ENCODE measurements at places on chromosomes 11 and 22.

DNA sequence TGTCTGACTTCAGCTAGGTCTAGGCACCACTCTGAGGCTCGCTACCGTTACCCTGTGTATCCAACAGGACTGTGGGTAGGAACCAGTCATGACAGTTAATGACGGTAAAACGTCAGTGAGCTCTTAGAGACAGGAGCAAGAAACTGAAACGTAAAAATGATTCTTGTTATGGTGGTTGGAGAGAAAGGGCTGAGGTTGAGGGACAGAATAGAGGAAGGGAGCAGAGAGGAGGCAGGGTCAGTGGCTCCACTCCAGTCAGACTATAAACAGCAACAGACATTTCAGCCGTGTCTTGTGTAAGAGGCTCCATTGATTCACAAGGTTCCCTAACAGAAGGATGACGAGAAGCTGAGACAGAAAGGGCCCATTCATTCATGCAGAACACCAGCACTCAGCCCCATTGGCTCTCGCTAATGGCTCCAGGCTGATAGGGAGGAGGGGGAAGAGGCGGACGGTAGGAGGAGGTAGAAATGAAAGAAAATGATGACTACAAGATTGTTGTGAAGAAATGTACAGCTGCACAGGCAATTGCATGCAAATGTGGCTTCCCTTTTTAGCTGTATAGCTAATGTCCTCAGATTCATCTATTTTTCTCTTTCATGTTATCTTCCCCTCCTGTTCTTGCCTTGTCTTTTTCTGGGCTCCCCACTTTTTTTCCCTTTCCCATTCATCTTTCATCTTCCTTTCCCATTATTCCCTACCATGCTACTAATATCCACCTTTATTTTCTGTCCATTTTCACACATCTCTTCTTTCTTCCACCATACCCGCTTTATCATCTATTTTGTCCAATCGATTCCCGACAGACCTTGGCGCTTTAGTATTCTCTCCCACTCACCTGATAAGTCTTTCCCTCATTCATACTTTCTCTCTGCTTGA, 34.3 kb downstream of the ETS1 start:
- DNase-seq, result no peak

DNA sequence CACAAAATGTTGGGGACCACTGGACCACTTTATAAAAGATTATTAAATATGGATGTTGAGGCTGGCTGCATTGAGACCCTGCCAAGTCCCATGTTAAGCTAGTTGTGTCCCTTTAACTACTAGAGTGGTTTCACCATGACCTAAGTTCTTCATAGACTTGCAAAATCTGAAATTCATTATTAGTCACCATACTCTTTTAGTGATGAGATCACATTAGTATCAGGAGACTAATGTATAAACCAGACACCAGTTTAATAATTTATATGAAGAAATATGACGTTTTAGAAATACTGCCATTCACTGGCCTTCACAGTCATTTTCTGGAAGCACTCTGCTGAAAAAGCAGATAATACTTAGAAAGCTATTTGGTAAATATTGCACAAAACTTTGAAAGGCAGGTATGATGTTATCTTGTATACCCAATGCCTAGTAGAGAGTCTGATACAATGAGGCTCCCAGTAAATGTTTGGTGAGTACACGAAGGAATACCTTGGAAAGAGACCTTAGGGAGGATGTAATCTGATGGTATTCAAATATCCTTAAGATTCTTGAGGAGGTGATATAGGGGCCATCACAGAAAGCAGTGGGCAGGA, 728.2 kb upstream of the ANO5 start:
- no peak for DNase-seq

DNA sequence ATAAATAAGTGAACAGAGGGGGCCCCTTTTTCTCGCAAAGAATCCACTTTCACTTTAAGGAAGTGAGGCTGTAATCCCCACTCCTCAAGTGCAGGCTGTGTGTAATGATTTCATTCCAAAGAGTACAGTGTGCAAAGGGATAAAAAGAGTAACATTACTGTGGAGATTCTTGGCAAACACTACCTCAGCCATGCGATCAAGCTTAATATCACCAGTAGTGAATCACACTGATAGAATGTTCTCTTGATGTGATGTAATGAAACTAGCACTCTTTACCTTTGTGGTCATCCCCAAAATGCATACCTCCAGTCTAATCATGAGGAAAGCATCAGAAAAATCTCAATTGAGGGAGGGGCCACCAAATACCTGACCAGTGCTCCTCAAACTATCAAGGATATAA, 246.1 kb upstream of the CHORDC1 start:
- no peak for DNase-seq

DNA sequence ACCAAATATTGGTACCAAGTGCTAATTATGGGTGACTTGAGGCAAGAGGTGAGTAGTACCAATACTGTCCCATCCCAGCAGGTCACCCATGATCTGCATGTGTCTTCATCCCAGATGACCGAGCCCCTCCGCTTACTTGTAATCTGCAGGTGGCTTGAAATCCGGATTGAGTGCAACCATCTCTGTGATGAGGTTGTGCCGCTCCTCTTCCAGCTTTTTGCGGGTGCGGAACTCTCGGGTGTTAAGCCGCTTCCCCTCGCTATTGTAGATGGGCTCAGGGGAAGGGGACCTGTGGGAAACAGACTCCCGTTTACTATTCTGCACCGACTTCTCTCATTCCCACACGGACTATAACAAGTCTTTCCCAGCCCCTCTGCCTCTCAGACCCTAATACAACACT, 8.2 kb downstream of the SF1 start:
- no peak for DNase-seq

DNA sequence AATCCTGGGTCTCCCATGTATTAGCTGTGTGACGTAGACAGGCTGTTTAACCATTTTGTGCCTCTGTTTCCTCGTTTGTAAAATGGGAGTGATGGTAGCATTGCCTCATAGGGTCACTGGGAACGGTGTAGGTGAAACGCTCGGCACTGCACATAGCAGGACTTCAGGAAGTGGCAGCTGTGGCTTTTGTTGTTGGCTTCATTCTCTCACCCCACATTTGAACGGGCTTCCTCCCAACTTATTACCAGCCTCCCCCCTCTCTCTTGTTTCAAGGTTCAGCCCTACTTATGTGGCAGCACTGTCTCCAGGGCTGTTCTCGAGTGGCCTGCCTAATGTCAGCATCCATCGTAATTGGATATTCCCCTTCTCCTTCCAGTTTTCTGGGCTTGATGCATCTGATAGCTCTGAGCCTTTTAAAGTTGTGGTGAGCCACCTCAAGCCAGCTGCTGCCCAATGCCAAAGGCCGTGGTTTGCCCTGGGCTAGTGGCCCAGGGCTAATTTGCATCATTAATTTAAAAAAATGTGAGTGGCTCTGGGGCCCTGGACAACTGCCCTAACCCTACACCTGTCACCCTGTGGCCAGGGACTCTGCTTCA, 217.8 kb upstream of the TBCEL start:
- DNase-seq, result no peak

- DNase-seq, result peak; percentile 68
Observed at GRCh38 chr11:66069715-66070603, at the start of gene PACS1. TSS of gene PACS1 (plus strand) at chr11:66070272. CDS start at chr11:66070487, 215 bp downstream.

DNA sequence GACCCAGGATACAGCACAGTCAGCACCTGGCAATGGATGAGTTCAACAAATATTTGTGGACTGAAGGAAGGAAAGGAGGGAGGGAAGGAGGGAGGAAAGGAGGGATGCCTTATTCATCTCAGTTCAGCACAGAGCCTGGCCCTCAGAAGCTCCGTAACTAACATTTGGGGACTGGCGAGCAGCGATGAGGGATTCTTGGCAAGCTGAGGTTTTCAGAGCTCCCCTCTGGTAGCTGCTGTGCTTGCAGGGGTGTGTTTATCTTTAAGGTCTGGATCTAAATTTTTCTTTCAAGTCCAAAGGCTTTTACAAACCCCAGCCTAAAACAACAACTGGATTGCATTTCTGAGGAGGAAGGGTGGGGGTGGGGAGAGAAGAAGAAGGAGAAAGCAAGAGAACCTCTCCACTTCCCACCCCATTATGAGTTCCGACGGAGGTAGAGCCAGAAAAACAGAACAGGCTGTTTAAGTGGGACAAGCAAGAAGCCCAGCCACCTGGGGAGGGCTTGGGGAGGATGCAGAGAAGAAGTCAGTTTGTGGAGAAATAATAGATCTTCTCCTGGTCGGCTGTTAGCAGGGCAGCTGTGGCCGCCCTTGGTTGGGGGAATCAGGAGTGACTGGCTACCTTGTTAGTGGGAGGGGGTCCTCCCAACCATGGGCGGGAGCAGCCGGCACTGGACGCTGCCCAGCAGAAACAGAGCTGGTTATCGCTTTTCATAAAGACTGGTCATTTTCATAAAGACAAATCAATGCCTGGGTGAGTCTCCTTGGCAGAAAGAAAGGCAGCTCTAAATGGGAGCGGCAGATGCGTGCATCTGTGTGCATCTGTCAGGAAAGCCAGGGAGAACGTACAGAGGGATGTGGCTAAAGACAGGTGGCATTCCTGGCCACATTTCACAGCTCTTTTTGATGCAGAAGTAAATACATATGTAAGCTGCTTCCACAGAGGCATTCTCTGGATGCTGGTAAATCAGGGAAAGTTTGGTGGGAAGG, 78.0 kb downstream of the TSPAN18 start:
- DNase-seq, result no peak

DNA sequence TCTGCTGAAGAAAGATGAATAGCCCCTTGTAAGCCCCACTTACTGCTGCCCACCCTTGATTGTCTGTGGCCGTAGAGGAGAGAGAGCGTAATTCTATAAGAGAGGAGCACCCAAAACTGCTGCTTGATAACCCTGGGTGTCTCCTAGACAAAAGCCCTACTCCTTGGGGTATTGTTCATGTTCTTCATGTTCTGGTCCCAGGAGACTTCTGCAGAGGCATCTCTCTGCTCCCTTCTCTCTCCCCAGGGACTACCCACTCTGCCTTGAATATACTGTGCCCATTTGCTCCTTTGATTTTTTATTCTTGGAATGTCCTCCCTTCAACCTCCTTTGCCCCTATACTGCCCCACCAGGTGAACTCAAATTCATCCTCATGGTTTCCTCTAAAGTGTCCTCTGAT, 417.8 kb upstream of the CADM1 start:
- no peak for DNase-seq

DNA sequence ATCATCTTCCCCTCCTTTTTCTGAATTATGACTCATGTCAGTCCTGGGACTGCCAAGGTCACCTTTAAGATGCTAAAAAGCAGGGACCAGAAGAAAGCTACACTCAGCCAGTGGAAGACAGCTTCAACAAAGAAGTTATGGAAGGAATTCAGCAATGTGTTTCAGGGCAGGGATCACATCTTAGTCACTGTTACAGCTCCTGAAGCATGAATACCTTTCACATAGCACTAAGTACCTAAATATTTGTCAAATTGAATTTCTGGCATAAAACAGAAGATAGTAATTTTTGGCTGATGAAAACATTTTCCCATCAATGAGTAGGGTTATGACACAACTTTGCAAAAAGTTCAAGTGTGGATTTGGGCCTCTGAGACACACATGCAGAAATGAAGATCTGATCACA, 5.2 kb downstream of the DDB1 start:
- no peak for DNase-seq

- no peak for DNase-seq
Observed at GRCh38 chr22:50062509-50063135, 4.5 kb upstream of the TTLL8 start.

DNA sequence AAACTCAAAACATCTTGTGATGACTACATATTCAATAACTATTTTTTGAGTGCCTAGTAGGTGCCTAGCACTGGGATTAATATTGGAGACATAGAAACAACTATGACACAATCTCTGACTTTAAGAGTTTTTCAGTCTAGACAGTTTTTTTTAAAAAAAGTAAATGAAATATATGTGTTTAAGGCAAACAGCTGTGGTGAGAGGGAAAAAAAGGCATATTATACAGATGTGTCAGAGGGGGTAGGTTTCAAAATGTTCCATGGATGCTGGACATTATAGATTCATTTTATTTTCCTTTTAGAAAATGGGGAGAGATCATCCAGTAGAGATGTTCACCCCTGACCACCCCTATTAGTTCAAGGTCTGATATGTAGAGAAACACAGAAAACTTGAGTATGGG, 90.8 kb downstream of the LUZP2 start:
- DNase-seq, result no peak

GRCh38 chr11:76609736-76610370, 60.7 kb downstream of the LRRC32 start:
- DNase-seq, result no peak

DNA sequence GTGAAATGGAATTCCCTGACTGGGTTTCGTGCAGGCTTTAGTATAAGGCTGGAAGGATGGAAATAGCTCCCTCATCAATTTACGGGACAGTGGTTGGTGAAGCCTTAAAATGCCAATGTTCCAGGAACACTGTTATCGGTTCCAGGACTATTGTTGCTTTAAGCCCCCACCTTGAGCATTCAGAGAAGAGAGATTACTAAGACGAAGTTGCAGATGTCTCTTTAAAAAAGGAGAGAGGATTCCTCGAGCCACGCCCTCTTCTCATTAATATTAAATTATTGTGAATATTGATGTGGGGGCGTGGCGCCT, 195 bp upstream of the CREB3L1 start:
- DNase-seq, result no peak
